Amygdala (tissue), 56 donors: ENCODE measurements at places on chromosomes 1 and 21.

- no peak for DNase-seq
These were observed 10.5 kb downstream of the ARID1A start for GRCh38 chr1:26706315-26706714.

- DNase-seq = no peak
These were observed 109.2 kb downstream of the DDX20 start for GRCh38 chr1:111864862-111865261.

DNA sequence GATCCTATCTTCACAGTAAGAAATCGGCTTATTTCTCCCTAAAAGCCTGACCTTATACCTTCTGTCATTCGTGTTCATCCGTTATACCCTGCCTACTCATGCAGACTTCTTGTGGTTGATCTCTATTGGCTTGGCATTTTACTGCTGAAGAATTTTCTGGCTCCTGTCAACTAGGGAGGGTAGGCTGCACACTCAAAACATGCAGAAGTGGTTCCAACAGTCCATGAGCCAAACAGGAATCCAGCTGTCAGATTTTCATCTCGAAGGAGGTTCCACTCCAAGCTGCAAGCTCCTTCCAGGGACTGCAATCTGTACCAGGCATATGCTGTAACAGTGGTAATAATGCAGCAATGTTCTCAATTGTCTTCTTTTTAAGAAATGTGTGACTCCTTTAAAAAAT lies 10.1 kb downstream of the DNAJC11 start:
- no peak for DNase-seq

- DNase-seq = no peak
These were observed 21.3 kb downstream of the RUNX1 start for GRCh38 chr21:35027563-35028450.

GRCh38 chr1:47992720-47993415 lies 4.3 kb downstream of the TRABD2B start:
- no peak for DNase-seq

GRCh38 chr21:16969636-16970035 lies 543.2 kb upstream of the CXADR start:
- DNase-seq = no peak

- no peak for DNase-seq
These were observed 64.0 kb downstream of the MEGF6 start for GRCh38 chr1:3547055-3548005.

- no peak for DNase-seq
These were observed 32.5 kb downstream of the PEX14 start for GRCh38 chr1:10507111-10507879.

DNA sequence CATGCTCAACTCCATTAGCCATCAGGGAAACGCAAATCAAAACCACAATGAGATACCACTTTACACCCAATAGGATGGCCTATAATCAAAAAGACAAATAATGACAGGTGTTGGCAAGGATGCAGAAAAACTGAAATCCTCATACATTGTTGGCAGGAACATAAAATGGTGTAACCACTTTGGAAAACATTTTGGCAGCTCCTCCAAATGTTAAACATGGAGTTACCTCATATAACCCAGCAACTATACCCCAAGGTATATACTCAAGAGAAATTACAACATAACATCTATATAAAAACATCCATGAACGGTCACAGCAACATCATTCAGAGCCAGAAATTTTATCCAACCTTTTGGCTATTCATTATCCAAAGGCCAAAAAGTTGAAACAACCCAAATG lies 11.6 kb downstream of the EIF4G3 start:
- no peak for DNase-seq

GRCh38 chr1:205766038-205766437 lies 9.2 kb downstream of the RAB29 start:
- DNase-seq = no peak

DNA sequence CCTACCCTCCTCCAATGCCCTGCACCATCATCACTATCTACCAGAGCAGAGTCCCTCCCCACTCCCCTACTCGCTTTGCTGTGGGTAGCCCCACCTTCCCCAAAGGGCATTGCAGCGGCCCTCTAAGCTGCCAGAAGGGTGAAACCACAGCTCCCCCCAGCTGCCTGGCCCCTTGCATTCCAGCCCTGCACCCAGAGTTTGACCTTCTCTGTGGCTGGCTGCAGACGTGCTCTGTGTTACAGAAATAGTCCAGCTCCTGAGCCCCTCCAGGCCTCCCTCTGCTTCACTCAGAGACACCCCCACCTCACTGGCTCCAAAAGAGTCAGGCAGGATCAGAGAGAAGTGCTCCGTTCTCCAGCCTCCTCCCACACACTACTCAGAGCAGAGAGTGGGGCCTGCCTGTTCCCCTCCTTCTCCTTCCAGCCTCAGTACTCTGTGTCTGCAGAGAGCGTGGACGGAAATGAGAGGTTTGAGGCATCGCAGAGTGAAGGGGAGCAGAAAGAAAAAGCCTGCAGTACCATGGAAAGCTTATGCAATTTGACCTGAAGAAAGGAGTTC lies 63.2 kb downstream of the PLEKHA6 start:
- no peak for DNase-seq

DNA sequence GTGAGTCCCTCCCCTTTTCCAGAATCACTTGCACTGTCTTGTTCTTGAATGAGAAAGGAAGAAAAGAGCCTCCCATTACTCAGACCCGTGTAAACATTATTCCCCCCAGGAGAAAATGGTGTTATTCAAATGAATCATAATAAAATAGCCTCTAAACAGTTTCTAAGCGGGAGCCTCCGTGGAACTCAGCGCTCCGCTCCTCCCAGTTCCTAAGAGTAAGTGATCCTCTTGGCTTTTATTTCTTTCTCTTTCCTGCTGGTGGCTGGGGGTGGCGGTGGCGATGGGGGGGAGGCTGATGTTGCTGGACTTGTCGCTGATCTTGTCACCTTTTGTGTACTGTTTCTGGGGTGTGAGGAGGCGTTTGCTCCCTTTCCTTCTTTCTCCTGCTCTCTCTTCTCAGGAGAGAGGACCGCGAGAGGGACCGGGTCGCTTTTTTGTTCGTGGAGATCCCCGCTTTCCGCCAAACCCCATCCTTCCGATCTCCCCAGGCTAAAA lies 781 bp downstream of the PROX1 start:
- DNase-seq = no peak

DNA sequence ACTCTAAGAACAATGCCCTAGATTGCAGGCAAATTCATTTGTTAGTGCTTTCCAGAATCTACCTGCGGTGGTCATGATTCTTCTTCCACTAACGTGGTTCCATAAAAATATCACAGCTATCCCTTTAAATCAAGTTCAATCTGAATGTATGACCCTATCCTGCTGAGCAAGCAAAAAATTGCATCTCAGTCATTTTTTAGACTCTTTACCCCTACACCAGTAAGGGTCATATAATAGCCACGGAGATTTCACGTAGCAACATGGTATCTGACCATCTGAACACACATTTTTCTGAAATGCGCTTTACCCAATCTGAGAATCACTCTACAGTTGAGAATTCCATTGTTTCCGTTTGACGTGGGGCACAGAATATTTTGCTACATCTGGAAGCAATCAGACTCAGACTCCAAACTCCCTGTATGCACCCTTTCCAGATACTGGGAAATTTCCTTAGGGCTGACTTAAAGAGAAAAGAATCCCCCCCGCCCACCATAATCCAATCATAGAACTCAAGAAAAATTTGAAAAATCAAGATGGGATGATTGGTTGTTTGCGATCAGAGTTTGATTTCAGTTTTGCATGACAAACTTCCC lies 699.2 kb upstream of the ZP4 start:
- DNase-seq = no peak

GRCh38 chr1:84711121-84711520 lies 20.9 kb upstream of the SSX2IP start:
- DNase-seq = no peak

GRCh38 chr1:159214149-159214760 lies 9.6 kb downstream of the ACKR1 start:
- DNase-seq = peak; percentile 19

DNA sequence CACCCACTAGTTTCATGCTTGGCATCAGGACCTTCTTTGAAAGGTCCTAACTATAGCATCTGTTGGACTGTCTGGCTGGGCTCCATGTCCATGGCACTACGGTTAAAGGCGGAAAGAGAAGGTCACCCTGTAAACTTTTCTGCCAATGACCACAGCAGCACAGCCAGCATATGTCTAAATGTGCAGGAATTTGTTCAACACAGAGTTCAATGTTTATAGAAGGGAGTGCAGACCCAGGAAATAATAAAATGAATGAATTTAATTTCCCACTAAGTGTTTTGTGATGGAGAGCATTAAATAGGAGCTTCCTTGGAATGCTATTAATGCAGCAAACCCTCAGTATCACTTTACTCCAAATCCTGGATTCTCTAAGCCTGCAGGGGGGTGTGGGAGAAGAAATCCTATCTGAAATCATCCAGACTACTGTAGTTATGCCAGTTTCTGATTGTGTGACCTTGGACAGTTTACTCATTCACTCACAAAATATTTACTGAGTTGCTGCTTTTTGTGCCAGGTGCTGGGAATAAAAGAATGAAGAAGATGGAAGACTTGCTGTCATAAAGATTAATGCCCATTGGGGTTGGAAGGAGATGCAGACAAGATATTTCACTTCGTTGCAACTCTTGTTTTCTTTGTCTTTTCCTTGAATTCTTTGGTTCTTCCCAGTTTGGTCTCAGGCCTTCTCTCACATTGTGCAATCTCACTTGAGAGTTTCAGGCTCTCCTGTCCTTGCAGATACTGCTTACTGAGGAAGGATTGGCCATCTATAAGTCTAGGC lies 195.0 kb downstream of the ROR1 start:
- DNase-seq = no peak

- DNase-seq = no peak
These were observed 5.9 kb downstream of the AGO3 start for GRCh38 chr1:35936838-35937237.

- no peak for DNase-seq
These were observed 12.4 kb downstream of the CDC14A start for GRCh38 chr1:100364697-100365096.

DNA sequence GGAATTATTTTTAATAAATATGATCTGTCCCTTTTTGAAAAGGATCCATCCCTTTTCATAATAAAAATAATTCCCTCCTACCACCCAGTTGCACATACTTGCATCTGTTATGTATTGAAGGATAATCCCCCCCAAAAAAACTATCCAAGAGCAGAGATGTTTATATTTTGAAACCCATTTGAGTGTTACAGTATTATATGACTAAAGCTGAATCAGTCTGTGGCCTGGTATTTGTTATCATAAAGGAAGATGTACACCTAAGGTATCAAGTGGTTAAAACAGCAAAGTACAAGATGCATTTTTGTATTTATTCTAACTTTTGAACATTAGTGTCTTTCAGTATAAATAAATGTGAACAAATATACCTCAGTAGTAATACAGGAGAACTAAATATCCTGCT lies 12.7 kb upstream of the TGFB2 start:
- no peak for DNase-seq

DNA sequence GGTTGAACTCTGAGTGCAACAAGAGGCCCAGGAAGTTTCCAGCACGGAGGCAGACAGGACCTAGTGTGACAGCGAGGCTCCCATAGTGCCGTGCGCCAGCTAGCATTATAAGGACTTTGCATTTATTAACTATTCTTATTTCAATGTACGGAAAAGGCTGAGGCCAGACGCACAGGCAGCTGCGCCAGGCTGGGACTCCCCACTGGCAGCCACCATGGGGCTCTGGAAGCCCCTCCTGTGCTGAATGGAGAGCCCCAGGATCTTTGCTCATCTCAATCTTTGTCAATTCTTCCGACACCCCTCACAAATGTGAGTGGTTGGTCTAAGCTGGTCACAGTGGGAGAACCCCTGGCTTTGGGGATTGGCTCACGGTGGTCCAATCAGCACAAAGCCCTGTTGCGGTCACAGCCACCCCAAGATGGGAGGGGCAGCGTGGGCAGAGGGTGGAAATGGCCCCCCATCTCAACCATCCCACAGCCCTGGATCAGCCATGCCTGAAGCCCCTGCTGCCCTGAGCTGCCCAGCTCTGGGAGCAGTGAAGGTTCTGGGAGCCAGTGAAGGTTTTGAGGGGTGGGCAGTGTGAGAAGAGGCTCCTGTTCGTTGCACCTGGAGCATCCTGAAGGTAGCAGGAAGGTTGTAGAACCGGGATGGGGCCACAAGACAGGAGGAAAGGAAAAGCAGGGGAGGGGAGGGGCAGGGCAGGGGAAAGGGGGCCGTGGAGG lies 59.5 kb upstream of the ADARB1 start:
- DNase-seq = no peak

DNA sequence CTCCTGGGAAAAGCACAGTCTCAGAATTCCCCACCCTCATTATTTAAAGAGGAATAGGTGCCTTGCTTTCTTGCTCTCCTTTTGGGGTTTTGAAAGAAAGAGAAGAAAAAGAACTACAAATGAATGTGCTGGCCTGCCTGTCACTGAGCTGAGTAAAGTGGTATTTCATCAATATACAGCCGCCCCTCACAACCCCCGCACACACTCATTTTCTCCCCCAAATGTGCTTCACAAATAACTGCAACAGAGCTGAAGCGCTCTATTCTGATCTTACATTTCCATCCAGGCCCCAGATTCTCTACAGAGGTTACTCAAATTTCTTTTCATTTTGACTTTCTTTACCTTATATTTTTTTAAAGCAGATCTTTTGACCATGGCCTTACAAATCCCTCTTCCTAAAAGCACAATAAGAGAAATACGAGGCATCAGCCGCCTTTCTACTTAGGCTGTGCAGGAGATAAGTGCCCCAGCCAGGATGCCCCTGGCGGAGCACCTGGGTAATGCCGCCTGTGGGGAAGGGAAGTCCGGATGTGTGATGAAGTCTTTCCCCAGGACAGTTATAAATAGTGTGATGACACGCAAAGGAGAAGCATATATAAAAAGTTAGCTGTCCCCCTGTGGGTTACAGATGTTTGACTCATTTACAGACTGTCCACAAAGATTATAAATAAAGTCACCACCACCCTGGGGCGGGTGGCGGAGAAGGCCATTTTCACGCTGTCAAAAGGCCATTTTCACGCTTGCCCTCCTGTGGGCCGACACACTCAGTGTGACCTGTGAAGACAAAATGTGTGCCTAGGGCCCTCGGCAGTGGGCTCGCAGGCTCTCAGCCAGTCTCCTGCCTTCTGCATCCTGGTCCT lies 6.5 kb downstream of the KCNN3 start:
- DNase-seq = no peak

DNA sequence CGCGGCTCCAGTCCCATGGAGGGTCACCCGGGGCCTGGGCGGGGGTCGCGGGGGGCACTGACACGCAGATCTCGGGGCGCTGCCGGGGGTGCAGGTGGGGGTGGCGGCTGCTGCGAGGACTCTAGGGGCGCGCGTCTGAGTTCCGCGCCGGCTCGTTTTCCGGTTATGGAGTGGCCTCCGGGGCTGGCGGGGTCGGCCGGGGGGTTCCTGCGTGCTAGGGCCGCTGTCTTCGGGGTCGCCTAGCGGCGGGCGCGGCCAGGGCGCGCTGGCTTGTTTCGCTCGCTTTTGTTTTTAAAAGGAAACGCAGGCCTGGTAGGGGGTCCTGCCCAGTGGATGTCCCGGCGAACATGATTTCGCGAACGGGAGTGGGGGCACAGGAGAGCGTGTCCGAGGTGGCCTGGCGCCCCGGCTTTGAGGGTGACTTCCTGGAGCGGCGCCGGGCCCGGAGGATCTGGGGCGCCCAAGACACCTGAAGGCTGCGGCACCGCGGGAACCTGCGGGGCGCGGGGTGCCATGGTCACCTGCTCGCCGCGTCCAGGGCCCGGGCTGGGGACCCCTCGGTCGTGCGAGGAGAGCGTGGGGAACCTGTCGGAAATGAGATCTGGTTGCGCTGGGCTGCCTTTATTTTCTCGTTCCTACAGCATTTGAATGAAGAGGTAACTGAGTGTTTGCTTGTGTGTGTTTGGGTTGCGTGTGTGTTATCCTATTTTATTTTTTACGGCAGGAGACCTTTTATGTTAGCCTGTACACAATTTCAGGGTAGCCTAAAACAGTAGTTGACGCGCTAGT lies 618 bp downstream of the ETS2 start:
- no peak for DNase-seq

GRCh38 chr1:1806890-1807289 lies 28.6 kb upstream of the NADK start:
- peak; percentile 11 for DNase-seq
